ENCODE measurements at places on chromosomes 2 and 18.

GRCh38 chr2:239704737-239705136 is 303.9 kb upstream of the HDAC4 start:
- DNase-seq = no peak

DNA sequence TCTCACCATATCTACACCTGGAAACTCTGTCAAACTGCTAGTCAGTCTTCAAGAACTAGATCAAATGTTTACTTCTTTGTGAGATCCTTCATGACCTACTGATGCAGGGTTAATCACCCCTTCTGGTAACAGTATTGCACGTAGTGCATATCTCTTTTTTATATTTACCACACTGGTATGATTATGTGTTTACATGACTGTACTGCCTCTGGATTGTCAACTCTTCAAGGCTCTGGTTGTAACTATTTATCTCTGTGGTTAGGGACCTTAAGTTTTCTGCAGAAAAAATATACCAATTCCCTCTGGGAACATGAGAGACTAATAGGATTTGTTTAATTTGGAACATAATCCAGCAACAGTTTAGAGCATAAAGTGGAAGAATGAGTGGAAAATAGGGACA is 135.5 kb downstream of the PDE1A start:
- DNase-seq = no peak

GRCh38 chr2:132609101-132609890 is 60.7 kb downstream of the LYPD1 start:
- DNase-seq = no peak

- no peak for DNase-seq
Observed at GRCh38 chr2:158214431-158214830, 112.8 kb downstream of the UPP2 start.

DNA sequence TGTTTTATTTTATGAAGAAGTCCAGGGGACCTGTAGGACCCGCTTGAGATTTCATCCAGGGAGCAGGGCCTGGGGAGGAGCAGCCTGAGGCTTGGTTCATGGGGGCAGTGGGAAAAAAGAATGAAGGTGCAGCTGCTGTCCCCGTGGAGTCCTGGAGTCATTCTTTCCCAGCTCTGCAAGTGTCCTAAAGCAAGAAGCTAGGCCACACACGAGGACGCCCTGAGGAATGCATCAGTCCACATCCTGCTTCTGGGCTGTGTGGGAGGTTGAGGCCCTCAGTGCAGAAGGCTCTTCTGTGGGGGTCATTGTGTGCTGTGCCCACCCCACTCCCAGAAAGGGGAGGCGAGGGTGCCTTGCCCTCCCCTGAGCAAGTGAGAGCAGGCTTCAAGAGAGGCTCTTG is 179.9 kb upstream of the HS6ST1 start:
- DNase-seq = no peak

DNA sequence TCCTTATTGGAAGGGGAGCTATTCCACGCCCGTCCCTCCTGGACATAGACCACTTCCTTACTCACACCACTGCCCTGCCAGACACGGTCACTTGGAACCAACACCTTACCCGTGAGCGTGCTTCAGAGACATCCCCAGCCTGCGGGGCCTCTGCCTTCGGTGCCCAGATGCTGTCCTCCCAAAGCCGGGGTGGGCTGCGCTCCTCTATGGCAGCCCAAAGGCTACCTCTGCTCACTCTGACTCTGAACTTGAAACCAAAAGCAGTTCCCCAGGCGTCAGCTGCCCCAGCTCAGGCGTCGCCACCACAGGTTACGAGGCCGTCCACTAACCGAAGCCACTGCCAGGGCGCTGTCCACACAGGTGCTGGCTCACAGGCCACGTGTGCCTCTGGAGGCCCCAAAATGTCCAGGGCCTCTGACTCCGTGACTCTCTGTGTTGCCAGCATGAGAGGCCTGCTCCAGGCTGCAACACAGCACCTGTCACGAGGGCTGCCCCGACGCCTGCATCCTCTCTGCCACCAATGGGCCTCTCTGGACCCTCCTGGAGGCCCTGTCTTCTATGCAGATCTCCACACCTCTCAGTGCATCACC is 23.8 kb downstream of the HDAC4 start:
- no peak for DNase-seq

GRCh38 chr18:10354241-10354811 is 100.1 kb upstream of the APCDD1 start:
- DNase-seq = no peak

DNA sequence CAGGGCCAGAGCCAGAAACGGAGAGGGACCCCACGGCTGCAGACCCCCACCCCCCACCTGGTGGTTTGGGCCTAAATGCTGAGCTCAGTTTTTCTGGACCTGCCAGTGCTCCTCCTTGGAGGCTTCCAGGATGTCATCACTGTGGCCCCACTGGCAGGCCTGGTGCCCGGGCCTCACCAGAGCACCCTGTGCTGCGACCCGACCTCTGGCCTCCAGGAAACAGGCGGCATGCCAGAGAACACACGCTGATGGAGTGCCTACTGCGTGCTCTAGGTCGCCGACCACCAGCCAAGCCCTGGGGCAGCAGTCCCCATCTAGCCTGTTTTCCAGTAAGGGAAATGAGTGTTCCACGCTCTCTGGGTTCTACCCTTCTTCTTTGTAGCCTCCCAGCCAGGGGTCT is 33.8 kb downstream of the HS6ST1 start:
- no peak for DNase-seq

DNA sequence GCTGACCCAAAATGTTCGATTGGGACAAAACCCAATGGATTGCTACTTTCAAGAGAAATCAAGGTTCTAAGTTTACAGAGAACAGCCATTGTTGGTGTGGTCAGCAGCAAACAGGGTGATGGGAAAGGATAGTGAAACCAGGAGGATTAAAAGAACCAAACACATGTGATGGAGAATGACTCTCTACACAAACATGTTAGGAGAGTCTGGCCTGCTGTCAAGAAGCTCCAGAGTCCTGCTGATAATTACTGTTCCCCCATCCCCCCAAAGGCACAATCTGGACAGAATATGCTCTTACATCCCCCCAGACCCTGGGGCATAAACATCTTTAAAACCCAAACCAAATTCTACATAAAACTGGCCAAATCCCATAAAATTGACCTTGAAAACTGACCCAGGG is 32.0 kb upstream of the ACYP2 start:
- no peak for DNase-seq

- DNase-seq = no peak
Observed at GRCh38 chr2:19525313-19525712, 166.9 kb upstream of the OSR1 start.

DNA sequence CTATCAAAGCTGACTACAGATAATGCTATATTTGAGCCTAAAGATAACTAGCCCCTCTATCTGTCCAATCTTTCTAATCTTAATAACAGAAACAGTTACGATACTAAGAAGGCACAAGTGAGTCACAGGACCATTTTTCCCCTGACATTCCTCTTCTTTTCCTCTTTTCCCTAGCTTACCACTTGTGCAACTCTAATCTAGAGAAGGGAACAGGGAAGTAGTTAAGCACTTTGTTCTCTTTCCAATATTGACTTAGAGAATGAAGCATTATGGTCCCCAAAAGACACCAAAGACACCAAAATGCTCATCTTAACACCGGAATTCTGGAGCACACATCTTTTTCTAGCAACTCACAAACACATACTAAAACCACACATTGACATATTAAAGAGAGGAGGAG is 1.8 kb downstream of the PDE11A start:
- no peak for DNase-seq

GRCh38 chr2:232365621-232366321 is 12.8 kb upstream of the ALPP start:
- no peak for DNase-seq

- no peak for DNase-seq
Observed at GRCh38 chr2:223416815-223417610, 185.1 kb downstream of the SCG2 start.

GRCh38 chr2:189394525-189394924 is 46.7 kb upstream of the WDR75 start:
- DNase-seq = no peak

GRCh38 chr2:187988348-187988747 is 303.3 kb upstream of the GULP1 start:
- no peak for DNase-seq

- DNase-seq = no peak
Observed at GRCh38 chr2:234880551-234881211, 71.1 kb upstream of the SH3BP4 start.

- no peak for DNase-seq
Observed at GRCh38 chr2:170409164-170409535, 231.2 kb downstream of the MYO3B start.

DNA sequence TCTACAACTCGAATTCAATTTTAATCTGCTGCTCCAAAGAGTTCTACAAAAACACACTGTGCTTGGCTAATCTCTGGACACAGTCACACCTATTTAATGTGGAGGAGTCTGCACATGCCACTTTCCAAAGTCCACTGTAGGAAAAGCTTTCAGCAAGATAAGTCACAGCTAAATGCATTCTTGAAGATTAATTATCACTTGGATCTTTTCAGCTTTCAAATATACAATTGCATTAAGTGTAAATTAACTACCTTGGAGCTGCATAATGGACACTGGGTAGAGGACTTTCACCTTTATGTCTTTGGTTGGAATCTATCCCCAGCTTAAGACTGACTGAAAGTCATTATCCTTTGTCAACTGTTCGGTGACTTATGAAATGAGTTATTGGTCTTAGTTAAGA is 565.1 kb downstream of the PIK3C3 start:
- DNase-seq = no peak

GRCh38 chr2:70932631-70933230 is 3.0 kb upstream of the ATP6V1B1 start:
- no peak for DNase-seq

GRCh38 chr2:113762377-113763118 is 6.1 kb upstream of the SLC35F5 start:
- no peak for DNase-seq

- DNase-seq = no peak
Observed at GRCh38 chr2:172395503-172395902, 31.9 kb upstream of the ITGA6 start.

- no peak for DNase-seq
Observed at GRCh38 chr18:57618910-57619309, 2.7 kb downstream of the NARS1 start.

DNA sequence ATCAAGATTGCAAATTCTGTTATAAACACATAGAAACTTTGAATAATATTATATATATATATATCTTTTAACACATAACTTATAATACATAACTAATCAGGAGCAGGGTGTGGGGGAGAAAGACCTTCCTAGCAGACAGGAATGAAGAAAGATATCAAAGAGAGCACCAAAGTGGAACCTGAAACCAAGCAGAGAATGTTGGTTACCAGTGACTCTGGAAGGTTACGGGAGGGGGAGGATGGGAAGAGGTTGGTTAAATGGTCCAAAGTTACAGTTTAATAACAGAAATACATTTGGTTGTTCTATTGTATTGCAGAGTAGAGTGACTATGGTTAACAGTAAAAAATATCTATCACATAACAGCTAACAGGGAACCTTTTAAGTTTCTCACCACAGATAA is 366.7 kb downstream of the LRRTM4 start:
- DNase-seq = no peak

DNA sequence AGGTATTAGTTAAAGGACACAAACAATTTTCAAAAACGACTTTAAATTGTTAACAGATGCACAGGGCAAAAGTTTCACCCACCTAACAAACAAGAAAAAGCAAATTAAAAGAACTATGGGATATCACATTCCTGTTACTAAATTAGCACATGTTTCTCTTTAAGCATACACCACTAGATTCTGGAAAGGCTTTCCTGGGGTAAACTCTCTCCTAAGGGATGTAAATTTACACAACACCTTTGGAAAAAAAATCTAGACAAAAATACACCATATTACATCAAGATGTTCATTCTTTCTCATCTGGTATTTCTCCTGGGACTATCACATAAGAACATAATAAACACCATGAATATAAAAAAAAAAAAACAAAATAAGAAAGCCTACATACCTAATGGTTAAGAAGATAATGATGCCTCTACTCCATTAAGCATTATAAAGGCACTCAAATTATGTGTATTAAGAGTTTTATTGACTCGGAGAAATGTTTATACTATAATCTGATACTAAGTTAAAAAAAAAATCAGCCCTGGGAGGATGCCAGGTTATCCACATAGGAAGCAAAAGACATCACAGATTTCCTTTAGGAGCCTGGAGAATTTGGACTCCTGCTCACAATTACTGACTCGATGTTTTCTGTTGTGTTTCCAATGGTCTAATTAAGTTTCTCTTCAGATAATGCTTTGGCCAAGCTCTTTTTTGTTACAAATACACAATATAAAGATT is 82.8 kb upstream of the AFF3 start:
- no peak for DNase-seq

DNA sequence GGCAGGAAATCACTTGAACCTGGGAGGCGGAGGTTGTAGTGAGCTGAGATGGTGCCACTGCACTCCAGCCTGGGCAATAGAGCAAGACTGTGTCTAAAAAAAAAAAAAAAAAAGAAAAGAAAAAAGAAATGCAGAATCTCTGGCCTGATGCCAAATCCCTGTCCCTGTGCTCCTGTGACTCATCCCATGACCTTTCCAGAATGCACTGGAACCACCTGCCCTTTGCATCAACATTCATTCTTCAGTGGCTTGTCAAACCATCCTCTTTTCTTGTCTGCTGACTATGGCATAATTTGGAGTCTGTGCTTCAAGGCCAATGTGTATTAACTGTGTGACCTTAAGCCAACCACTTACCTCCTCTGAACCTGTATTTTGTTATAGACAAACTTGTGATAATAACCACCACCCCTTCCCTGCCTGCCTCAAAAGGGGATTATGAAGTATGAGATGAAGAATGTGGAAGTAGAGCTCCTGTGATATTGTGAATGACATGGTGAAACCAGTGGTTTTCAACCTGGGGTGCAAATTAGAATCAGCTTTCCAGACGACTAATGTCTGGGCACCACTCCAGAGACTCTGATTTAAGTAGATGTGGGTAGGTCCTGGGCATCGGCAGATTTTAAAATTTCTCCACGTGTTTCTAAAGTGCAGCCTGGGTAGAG is 189.3 kb downstream of the CLIP4 start:
- DNase-seq = no peak

GRCh38 chr2:196338440-196338839 is 167.1 kb upstream of the STK17B start:
- no peak for DNase-seq

GRCh38 chr2:153641046-153641445 is 162.5 kb upstream of the RPRM start:
- no peak for DNase-seq

DNA sequence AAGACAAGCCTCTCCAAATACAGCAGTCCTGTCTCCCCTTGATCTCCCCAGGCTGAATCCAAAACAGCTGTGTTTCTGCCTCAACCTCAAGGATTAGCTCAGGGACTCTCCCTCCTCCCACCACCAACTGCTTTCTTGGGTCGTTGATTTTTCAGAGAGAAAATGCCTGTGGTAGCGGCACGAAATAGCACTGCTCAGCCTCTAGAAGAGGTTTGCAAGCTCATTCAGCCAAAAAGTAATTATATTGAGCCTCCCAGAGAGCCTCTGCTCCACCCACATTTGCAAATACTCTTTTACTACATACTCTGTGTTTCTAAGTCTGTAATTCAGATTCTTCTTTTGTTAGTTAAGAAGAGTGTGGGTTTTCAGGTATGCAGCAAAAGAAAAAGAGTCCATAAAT is 396.4 kb upstream of the TNP1 start:
- DNase-seq = no peak

DNA sequence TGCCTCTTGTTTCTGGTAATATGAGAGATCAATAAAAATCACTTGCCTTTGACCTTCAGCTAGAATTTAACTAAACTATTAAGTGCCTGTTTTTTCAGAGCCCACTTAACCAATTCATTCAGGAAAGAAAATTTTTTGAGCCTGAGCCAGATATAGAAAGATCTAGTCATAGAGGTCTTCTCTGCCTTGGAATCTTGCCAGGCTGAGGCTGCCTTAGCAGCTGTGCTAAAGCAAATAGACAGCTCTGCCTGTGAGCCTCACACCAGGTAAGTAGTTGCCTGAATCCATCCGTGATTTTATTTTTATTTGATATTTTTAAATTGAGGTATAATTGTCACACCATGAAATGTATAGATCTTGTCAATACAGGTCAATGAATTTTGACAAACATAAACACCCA is 27.4 kb downstream of the EVX2 start:
- DNase-seq = no peak
